ENCODE measurements at places on chromosomes 5 and 9.

DNA sequence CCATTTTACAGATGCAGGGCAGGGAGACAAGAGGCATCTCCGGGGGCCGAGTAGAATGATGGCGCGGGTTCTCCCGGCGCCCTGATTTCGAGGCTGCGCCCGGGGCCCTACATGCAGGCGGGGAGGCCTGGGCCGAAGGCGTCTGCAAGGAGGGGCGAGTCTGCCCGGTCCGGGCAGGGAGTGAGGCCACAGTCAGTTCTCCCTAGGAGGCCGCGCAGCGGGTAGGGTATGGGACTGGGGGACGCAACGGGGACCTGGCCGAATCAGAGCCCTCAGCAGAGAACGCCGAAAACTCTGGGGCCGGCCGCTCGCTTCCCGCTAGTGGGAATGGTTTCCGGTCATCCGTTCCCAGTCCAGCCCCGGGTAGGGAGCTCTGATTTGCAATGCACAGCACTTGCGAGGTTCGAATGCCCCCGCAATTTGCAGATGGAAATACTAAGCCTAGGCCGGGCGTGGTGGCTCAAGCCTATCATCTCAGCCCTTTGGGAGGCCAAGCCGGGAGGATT is 6.4 kb downstream of the TLX3 start:
- DNase-seq: no peak

- DNase-seq: no peak
These were observed 11.7 kb upstream of the GADD45G start for GRCh38 chr9:89592963-89593726.

GRCh38 chr5:150316320-150316719 is 13.6 kb upstream of the ARSI start:
- no peak for DNase-seq

DNA sequence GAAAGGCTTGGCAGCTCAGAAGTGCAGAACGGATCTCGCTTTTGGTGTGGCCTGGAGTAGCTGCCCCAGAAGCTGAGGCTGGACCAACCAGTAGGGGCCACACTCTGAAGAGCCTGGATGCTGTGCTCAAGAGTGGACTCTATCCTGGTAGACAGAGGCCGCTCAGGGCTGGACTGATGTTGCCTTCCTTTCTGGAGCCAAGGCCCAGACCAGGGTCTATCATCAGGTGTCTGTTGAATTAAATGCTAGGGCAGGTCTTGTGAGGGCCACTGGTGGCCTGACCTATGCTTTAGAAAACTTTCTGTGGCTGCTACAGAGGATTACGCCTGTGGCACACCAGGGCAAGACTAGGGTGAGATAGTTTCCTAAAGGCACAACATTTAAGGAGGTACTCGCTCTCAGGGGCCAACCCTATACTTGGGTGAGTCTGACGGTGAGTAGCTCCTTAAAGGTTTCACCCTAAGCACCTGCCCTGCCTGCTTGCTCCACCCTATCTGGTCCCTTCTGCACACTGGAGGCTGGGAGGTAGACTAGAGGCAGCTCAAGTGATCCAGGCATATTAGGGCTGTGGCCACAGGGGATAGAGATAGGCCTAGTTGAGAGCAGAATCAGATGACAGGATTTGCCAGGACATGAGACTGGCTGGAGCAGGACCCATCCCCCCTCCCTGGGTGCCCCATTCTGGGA is 9.8 kb upstream of the IRF1 start:
- no peak for DNase-seq

GRCh38 chr9:109709866-109710265 is 70.1 kb upstream of the PALM2AKAP2 start:
- DNase-seq: no peak

GRCh38 chr9:107756091-107756490 is 266.5 kb upstream of the KLF4 start:
- DNase-seq: no peak

DNA sequence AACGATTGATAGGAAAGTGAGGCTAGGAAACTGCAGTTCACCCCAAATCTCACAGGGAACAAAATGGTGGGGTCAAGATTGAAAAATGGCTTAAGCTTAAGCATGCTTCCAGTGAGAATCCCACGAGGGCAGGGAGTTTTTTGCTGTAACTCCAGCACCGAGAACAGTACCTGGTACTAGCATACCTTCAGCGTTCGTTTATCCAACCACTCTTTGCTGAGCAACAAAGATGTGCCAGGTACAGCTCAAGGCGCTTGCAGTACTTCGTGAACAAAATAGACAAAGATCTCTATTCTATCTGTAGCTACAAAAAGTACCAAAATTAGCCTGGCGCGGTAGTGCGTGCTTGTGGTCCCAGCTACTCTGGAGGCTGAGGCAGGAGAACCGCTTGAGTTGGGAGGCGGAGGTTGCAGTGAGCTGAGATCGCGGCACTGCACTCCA is 778 bp upstream of the PPP6C start:
- no peak for DNase-seq

- DNase-seq: no peak
These were observed 395.1 kb upstream of the RPS23 start for GRCh38 chr5:82673057-82673809.

- no peak for DNase-seq
These were observed 114.4 kb downstream of the PCSK1 start for GRCh38 chr5:96318569-96319110.

- no peak for DNase-seq
These were observed 6.0 kb downstream of the MRPS2 start for GRCh38 chr9:135506327-135507103.

GRCh38 chr5:27594141-27594540 is 555.8 kb upstream of the CDH9 start:
- DNase-seq: no peak

GRCh38 chr9:131660466-131661405 is 79.1 kb downstream of the RAPGEF1 start:
- no peak for DNase-seq

DNA sequence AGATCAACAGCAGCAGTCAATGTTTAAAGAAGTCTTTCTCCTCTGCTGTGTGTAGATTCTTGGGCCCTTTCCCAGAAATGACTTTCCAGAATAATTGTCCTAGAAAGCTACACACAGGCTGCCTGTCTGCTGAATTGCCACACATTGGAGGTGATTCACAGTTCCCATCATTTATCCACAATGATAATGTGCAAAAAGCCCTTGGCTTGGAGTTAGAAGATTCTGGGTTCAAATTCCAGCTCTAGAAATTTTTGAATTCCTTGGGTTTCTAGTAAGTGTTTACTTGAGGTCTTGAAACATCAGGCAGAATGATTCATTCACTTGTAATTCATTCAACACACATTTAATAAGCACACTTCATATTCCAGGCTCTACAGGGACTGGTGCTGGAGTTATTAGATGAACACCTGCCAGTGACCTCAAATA is 28.6 kb upstream of the EPB41L4B start:
- DNase-seq: no peak

DNA sequence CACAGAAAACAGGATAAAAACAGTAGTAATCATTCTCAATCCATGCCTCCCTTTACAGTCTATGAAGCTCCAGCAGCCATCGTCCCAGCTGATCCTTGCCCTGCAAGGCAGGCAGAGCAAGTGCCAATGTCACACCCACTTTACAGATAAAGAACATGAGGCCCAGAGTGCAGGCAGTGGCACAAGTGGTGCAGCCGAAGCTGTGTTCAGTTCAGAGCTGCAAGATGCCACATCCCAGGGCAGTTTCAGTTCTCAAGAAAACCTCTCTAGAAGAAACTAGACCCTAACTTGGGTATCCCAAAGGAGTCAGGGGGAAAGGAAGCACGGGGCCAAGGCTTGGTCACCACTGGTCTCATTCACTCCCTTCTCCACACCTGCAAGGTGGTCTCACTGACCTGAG is 34.6 kb upstream of the CPLX2 start:
- DNase-seq: no peak

DNA sequence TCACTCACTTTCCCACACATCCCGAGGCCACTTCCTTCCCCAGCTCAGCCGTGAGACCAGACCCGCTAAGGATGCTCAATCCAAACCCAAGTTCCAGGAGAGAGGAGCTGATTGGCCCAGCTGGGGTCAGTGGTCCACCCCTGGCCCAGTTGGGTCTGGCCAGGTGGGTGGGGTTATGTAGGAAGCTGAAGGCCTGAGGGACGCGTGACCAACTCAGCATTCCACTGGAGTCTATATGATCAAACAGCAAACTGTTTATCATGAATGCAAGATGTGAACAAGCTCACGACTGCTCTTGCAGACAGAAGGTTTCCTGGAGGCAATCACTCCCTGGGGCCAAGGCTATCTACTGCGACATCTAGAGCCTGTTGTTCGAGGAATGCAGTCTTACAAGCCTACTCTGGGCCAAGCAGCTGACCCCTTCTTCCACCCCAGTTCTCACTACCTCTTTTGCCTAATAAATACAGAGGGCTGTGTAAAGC is 4.9 kb upstream of the RAPGEF1 start:
- DNase-seq: no peak

DNA sequence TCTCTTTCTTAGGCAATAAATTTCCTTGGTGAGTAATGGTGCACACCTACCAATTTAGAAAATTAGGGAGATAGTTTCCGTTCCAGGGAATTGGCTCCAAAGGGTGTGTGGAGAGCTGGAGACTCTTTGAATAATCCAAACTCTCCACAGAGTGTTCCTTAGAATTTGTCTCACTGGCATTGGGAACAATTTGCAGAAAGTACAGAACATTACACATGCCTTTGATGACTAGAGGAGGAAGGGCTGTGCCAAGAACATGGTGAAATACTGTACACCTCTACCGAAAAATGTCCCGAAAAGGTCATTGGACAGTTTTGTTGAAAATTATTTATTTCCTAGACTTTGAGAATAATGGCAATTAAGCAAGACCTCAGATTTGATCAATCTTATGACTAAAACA is 214.2 kb upstream of the MPDZ start:
- DNase-seq: no peak

DNA sequence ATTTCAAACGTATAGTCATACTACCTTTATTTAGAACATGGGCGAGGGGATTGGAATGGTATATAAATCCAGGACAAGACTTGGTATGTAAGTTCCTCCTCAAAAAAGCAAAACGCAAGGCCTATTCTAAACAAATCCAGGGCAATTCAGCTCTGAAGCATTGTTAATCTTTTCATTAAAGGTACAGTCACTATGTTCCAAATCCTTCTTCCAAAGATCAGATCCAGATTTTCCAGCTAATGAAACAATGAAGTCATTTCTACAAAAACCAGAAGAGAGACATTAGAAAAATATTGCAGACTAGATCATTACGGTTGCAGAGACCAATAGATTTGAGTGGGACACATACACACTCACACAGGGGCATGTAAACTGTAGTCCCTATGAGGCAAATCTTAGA is 116.1 kb upstream of the BNC2 start:
- DNase-seq: no peak
